Kidney epithelial cell (primary cell): ENCODE measurements at places on chromosomes 7 and 10. TPM values are rescaled to one million over a fixed set of nuclear protein-coding genes. Genes with fewer than 3 reads are reported as not detected.

DNA sequence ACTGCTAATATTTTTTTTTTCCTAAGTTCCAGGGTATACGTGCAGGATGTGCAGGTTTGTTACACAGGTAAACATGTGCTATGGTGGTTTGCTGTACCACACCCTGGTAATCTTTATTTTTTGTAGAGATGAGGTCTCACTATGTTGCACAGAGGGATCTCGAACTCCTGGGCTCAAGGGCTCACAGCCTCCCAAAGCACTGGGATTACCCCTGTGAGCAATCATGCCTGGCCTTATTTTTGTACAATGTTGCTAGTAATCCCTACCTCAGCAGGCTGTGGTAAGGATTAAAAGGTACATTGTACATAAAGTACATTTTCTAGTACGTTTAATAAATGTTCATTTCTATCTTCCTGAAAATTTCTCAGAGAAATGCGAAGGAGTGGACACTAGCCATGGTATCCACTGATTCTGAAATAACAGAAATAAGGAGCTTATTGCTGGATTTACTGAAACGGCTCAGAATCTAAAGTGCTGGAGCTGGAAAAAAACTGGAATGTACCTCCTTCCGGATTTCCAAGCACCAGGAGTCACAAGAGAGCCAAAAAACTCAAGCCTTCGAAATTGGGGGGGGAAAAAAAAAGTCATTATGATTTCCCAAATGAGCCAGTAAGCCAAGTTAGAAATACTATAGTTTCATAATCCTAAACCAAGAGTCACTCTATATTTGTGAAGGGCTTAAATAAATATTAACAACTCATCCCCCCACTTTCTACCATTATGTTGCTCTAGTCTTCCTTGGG, 69.6 kb downstream of the NT5C2 start:
- DNase-seq = no peak

Gene TCERG1L
- total RNA-seq = 0.46 and 0.75 TPM in 2 replicates

- DNase-seq = no peak
Measured at GRCh38 chr7:134844200-134844599, 64.8 kb downstream of the CALD1 start.

Gene IL2RA
- 0.34 TPM in 1 of 2 replicates, not detected in the other for total RNA-seq

DNA sequence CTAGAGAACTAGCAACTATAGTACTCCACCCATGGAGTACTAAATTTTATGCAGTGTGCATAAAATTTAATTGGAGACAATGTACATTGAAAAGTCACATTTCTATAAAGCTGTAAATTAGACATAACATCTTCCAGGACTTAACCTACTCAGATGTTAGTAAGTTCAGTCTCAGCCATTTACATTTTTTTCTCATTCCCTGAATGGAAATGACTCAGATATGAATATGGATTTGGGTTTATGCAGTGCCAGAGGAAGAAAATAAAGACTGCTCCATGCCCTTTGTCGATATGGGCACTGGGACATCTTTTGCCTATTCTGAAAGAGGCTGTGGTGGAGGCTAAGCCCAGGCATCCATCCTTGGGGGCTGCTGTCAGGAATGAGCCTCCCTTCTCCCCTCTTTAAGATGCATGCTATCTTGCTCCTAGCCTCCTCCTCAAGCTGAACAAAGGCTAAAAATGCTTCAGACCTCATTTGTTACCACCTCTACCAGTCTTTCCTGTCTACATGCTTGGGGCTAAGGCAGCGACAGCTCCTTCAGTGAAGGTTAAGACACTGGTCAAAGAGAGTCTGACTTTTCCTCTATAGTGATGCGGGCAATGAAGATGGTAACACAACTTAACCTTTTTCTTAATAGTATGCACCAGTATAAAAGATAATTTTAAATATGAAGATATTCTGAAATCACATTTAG, 486.8 kb upstream of the ANKRD30A start:
- DNase-seq = no peak

Gene NRP1
- total RNA-seq = 72.6 and 81.2 TPM in 2 replicates

- DNase-seq = no peak
Measured at GRCh38 chr10:93680412-93681047, 21.9 kb downstream of the FRA10AC1 start.

GRCh38 chr10:115065801-115066200, 27.4 kb upstream of the ATRNL1 start:
- no peak for DNase-seq

Gene FIS1
- total RNA-seq = 203 and 231 TPM in 2 replicates

DNA sequence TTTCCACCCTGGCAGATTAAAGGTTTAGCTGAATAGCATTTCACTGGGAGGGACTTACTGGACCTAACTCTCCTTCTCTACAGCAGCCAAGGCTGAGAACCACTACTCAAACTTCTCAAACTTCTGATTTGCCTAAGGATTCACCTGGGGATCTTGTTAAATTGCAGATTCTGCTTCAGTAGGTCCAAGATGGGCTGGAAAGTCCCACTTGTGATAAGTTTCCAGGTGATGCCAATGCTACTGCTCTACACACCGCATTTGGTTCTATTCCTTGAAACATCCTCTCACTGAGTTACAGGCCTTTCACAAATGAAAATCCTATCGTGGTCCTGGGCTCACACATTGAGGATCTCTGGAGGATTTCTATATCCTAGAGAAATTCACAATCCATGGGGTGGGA, 147.9 kb downstream of the CHCHD3 start:
- DNase-seq = no peak

DNA sequence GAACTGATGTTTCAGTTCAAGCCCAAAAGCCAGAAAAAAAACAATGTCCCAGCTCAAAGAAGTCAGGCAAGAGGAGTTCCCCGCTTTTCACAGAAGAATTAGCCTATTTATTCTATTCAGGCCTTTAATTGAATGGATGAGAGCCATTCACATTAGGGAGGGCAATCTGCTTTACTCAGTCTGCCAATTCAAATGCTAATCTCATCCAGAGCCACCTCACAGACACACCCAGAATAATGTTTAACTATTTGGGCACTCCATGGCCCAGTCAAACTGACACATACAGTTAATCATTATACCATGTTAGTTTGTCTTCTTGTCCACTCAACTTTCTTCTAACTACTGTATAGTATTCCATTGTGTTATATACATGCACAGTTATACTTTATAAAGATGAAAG, 2.6 kb upstream of the NPSR1 start:
- DNase-seq = peak; percentile 19

- DNase-seq = no peak
Measured at GRCh38 chr10:59968705-59969104, 62.3 kb upstream of the CCDC6 start.

- DNase-seq = no peak
Measured at GRCh38 chr7:38905056-38905759, 3.8 kb downstream of the VPS41 start.

- DNase-seq = no peak
Measured at GRCh38 chr10:22852712-22853353, 75.0 kb upstream of the ARMC3 start.

Gene CAV1
- total RNA-seq = 15.8 and 19.4 TPM in 2 replicates

Gene HOXA2
- total RNA-seq = 0.34 and 1.1 TPM in 2 replicates

GRCh38 chr10:114915294-114915693, 22.7 kb upstream of the TRUB1 start:
- peak; percentile 55 for DNase-seq

DNA sequence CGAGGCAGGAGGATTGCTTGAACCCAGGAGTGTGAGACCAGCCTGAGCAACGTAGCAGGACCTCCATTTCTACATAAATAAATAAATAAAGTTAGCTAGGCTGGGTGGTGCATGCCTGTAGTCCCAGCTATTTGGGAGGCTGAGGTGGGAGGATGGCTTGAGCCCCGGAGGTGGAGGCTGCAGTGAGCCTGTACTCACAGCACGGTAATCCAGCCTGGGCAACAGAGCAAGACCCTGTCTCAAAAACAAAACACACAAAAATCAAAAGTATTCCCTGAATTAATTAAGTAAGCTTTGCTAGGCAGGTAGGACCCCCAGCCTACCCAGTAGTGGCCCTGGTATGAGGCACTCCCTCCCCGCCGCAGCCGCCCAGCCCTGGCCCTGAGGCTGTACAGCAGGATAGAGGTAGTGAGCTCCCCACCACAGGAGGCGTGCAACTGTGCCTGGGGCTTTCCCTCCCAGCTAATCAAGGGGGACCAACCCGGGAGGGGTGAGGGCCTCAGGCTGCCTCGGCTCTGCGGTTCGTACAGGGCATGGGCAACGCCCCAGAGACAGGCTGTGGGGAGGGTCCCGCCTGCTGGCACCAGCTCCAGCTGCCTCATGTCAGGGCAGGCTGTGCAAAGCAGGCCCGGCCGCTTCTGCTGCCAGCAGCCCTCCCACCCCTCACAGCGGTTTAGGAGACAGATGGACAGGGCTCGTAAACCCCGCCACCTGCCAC, 1.0 kb upstream of the CYP2W1 start:
- DNase-seq = no peak

DNA sequence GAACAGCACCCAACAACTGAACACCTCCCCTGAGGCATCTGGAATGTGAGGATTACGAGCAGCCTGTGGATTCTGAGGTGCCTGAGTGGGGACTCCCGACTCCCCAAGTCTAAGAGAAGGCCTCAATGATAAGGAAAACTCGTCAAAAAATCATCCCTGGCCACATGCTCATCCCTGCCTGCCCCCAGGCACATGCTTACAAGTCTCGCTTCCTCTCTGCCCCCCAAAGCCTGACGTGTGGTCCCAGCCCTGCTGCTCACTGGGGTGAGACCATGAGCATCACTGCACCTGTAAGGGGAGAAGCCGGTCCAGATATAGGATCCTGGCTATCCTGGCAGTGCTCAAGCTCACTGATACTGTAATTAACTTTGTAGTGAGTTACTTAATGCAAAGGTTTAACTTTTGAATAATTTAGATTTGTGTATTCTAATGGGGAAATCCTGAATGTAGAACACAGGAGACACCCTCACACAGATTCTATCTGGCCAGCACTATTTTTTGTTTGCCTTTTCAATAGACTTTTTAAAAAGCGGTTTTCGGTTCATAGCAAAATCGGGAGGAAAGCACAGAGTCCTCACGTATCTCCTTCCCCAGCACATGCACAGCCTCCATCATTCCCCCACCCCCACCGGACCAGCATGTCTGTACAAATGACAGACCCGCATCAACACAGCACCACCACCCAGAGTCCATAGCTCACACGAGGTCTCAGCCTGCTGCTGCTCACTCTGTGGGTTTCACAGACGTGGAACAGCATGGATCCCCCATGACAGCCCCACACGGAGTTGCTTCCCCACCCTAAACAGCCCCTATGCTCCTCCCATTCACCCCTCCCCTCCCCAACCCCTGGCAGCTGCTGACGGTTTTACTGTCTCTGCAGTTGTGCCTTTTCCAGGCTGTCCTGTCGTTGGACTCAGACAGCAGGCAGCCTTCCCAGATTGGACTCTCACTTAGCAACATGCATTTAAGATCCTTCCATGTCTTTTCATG, 167.9 kb downstream of the DIP2C start:
- no peak for DNase-seq

DNA sequence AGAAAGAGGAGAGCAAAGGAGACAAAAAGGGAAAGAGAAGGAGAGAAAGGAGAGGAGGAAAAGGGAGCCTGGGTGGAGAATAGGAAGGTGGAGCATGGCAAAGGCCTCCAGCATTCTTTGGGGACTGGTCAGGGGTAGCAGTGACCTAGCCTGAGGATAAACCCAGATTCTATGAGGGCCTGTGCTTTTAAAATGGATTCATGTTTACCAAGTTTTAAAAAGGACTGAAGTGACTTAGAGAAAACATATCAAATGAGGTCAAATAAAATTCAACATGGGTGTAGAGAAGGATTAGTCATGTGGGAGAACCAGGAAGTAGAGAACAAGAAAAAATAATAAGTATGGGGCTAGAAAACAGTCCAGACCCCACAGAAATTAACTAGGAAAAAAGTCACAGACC, 20.7 kb downstream of the CREB3L2 start:
- DNase-seq = no peak

DNA sequence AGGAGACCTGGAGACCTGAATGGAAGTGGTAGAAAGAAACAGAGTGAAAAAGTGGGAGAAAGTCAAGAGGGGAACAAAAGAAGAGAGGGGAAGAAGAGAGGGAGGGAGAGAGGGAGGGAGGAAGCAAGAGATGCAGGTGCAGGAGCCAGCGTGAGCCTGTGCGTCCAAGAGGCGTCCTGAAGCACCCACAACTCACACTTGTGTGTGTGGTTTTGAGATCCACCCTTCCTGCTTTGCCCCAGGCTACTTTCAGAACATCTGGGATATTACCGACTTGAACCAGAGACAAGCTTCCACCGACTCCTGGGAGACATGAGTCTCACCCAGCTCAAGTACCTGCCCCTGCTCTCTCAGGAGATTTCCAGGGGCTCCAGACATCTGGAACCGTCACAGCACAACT, 9.8 kb downstream of the AFAP1L2 start:
- DNase-seq = no peak

Gene NYAP1
- 0.14 and 0.46 TPM in 2 replicates for total RNA-seq

GRCh38 chr10:11782793-11783557, 40.2 kb upstream of the PROSER2 start:
- DNase-seq = peak; percentile 32

GRCh38 chr10:33133557-33133956, 175.5 kb upstream of the ITGB1 start:
- DNase-seq = no peak

DNA sequence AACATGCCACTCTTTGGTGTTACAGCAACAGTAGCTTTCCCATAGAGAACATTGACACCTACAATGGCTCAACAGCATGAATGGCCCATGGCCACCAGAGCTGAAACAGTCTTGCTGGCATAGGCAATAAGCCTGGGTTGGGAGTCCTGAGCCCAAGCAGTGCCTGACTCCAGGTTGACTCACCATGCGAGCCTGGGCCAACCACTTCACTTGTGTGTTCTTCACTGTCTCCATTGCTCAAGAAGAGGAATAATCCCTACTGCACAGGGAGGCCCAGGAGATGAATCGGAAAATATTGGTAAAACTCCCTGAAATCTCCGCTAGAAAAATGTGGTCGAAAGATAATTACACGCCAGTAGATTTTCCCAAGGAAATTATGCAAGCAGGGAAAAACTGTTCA, 89.2 kb upstream of the INHBA start:
- DNase-seq = no peak
